ENCODE measurements at places on chromosomes 5 and 9.

DNA sequence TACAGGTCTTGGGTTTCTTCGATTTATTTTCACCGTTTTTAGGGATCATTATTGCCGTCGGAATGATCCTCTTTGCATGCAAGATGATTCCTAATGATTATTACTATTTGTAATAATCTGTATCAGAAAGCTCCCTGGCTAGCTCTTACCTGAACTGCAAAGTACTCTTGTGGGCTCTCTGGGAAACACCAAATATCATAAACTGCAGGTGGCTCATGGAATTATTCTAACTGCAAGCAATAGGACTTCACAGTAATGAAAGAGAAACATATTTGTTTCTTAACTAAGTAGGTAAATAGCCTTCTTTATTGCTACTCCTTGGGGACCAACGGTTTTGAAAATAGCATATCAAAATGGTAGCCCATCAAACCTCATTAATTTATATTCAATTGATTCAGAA lies 219.4 kb downstream of the NFIB start:
- no peak for DNase-seq

DNA sequence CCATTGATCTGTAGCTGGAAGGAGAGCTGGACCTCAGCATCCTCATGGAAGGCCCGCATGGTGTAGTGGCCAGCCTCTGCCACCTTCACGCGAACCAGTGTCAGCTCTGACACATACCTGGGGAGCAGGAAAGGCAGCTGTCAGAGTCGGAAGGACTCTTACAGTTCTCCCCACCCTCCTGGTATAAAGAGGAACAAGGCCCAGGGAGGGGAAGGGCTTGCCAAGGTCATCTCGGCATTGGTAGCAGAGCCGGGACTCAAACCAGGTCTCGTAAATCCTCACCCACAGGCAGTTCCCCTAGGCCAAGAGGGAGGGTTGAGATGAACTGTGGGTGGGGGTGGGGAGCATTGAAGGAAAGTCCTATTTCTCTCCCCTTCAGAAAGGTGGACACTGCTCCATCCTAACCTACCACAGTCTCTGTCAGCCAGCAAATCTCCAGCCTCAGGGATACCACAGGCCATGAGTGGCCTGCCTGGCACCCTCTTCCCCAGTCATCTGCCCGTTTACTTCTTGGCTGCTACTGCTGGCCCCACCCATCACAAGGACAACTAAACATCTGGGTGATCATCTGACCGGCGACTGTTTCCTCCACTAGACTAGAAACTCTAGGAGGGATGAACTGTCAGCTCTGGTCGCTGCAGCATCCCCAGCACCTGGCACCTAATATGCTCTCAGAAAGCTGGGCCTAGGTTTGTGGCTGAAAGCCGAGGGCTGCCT lies 23.5 kb downstream of the PDGFRB start:
- DNase-seq: no peak

DNA sequence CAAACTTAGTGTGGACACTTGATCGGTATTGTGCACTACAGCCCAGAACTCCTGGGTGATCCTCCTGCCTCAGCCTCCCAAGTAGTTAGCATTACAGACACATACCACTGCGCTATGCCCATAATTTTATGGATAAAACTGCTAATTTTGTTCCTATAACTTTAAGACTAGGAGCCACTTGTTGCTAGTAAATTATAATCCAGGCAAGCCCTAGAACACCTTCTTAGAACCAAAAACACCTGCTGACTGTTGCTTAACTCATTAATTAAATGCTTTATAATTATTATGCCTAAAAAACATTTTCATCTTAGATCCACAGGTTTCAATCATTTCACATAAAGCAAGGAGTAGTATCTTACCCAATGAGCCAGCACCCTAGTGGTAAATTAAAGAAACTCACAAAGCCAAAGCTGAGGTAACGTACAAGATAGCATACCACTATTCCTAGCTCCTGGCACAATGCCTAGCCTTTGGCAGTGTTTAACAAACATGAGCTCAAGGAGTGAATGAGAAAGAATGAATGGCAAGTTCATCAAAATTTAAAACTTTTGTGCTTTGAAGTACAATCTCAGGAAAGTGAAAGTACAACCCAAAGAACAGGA lies 5.4 kb downstream of the MRPS27 start:
- no peak for DNase-seq

- no peak for DNase-seq
Measured at GRCh38 chr9:88310310-88310980, 77.8 kb upstream of the SPIN1 start.

DNA sequence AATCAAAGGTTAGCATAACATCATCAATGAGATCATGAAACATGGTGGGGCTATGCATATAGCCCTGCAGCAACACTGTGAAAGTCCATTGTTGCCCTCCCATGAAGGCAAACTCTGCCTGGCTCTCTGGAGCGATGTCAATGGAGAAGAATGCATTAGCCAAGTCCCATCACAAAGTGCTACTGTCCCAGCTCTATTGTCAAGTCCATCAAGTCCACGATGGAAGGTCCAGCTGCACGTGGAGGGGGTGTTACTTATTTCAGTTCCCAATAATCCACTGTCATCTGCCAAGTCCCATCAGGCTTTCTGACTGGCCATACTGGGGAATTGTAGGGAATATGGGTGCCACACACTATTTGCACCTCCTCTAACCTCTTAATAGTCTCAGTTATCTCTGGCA lies 10.8 kb downstream of the DMAC1 start:
- DNase-seq: no peak

GRCh38 chr9:127974769-127975261 lies 6.0 kb downstream of the EEIG1 start:
- no peak for DNase-seq

DNA sequence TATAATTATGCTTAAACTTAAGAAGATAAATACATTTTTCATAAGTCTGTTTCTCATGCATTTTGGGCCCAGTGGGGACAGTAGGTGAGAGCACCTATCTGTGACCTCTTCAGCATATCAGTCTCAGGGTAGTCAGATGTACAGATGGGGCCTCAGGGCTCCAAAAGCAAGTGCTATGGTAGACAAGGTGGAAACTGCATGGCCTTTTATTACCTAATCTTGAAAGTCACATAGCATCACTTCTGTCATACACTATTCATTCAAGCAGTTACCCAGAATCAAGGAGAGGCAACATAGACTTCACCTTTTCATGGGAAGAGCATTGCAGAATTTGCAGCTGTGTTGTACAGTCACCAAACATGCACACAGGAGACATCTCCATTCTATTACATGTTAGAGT lies 94.8 kb downstream of the SV2C start:
- no peak for DNase-seq

All from activated CD8-positive, alpha-beta memory T cell treated with anti-CD3 and anti-CD28 coated beads for 48 hours (primary cell).